Activated CD8-positive, alpha-beta memory T cell treated with anti-CD3 and anti-CD28 coated beads for 1 hour (primary cell): ENCODE measurements at places on chromosomes 12 and 14.

GRCh38 chr14:50668826-50669143 is 679 bp upstream of the SAV1 start:
- no peak for DNase-seq

DNA sequence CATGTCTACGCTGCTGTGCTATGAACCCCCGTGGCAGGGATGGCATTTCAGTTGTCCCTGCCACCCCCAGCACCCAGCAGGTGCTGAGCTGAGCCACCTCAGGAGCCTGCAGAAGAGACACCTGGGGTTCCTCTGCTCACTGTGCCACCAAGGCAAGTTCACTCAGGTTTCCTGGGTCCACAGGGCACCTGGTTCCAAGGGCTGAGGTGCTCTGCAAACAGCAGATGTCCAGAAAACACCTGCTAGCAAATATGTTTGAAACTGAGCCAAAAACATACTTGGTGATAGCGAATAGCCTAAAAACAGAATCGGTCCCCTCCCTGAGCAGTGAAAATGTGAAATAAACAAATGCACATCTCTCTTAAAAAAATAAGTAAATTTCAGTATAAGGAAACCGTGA is 35.6 kb upstream of the GPR68 start:
- no peak for DNase-seq

GRCh38 chr14:23883684-23884540 is 69.7 kb upstream of the DHRS4 start:
- DNase-seq = no peak

- DNase-seq = no peak
Measured at GRCh38 chr12:101946233-101946611, 68.8 kb downstream of the DRAM1 start.

DNA sequence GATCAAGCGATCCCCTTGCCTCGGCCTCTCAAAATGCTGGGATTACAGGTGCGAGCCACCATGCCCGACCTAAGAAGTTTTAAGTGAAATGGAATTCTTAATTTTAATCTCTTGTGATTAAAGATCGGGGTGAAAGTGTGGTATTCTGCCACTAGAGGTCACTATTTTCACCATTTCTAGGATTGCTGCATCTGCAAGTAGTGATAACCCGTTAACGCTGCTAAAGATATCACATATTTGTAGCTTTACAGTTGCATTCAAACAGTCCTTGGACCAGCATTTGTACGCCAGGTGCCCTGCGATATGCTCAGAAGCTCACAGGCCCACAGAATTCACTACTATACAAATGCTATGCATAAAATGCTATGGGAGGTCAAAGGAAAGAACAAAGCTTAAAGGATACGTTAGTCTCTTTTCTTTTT is 19.3 kb downstream of the CCDC62 start:
- DNase-seq = no peak

DNA sequence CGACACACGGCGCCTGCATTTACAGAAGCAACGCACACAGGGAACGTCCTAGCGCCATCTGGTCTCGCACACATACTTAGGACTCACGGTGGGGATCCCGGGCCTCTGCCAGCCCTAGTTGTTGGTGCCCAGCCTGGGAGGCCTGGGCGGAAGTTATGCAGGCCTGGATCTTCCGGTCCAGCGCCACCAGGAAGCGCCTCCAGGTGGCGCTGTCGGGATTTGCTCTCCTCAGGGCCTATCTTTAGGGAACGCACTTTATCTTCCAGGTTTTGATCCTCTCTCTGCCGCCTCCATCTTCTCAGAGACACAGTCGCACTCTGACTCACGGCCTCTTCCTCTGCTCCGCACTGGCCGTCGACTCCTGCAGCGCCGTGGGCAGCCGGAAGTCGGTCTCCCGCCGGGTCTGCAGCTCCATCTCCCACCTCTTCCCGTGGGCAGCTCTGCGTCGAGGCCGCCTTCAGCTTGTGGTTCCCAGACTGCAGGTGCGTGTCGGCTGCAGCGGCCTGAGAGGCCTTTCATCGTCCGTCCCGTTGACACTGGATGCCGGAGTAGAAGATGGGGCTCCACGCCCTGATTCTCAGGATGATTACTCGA is 760.4 kb downstream of the TMEM121 start:
- no peak for DNase-seq

GRCh38 chr14:22794551-22794951 is 20.7 kb downstream of the SLC7A7 start:
- DNase-seq = no peak

GRCh38 chr14:74612350-74613021 is 449 bp upstream of the LTBP2 start:
- DNase-seq = peak; percentile 76

DNA sequence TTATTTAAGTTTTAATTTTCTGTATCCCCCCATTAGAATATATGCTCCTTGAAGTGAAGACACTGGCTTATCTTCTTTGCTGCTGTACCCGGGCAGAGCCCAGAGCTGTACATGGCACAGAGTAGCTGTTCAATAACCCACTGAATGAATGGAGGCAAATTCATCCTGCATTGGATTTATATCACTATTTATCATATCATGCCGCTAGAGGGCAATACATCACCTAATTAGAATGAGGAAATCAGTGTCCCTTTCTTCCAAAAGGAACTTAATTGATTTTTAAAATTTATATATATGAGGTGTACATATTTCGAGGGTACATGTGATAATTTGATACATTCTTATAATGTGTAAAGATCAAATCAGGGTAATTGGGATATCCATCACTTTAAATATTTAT is 89.2 kb upstream of the TMEM260 start:
- DNase-seq = no peak

- DNase-seq = no peak
Measured at GRCh38 chr12:92619730-92620684, 82.8 kb upstream of the PLEKHG7 start.

DNA sequence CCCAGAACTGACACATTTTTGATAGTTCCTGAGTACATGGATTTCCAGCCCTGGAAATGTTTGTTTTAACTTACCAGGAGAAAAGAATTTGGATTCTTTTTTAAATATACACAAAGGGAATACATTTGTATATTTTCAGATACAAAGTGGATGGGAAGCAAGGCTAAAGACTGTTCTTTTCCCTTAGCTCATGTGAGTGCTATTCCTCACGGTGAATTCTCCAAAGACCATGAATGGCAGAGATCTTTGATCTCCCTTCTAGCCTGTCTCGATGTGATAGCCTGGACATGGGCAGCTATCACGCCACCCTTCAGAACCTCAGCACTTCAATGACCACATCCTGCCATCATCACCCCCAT is 91.3 kb downstream of the DPF3 start:
- DNase-seq = no peak

- DNase-seq = no peak
Measured at GRCh38 chr12:23813206-23813605, 136.3 kb downstream of the SOX5 start.

DNA sequence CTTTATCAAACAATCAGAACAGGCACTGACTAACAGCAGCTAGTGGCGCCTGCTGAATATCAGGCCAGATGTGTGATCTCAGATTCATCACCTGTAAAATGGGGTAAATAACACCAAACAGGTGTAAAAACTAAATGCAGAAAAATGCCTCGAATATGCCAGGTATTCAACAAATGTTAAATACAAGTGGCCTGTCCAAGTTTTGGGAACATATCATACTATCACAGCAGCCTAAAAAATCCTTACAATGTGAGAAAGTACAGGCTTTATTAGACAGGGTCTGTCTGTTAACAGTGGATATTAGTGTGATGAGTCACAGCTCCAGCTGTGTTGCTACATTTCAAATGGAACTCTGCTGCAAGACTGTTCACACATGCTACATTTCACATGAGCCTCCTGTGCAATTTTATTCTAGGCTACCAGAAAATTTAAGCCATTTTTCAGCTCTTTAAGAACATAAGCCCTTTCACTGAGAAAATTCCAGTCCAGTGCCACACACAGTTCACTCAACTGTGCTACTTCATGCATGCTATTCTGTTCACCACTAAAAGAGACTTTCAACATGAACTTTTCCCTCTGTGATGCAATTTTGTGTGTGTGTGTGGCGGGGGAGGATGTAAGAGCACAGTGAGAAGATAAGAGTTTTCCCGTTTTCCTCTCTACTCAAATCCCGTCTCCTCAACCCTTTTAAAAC is 56.7 kb downstream of the MSRB3 start:
- no peak for DNase-seq

DNA sequence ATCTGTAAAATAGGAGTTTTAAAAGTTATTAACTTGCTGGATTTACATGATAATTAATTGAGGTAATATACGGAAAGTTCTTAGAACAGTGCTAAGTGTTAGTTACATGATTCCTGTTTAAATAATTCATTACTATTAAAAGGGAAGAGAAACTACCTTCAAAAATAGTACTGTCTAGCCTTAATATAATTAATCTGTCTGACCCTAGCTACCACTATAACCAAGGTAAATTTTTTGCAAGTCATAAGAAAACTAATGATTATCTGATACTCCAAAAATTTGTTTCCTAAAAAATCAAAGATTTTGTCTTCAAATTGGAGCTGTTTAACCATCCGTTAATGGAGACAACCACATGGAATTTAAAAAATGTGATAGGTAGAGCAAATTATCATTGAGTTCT is 294.3 kb upstream of the FBXO33 start:
- no peak for DNase-seq

DNA sequence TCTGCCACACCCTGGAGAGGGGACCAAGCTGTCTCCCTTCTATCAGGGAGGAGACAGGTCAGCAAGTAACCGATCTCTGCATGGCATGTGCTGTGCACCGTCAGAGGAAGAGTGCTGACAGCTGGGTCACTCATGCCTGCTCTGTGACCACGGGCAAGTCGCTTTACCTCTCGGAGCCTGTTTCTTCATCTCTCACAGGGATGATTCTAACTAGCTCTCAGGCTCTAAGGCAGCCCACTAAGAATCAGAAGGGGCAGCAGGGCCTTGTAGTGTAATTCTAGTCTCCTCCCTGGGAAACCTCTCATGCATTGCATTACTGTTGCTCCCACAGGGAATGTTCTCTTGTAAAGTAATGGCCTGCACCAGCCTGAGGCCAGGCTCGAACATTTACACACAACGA is 11.9 kb downstream of the CD9 start:
- no peak for DNase-seq

- no peak for DNase-seq
Measured at GRCh38 chr14:104283197-104284106, 145.1 kb downstream of the KIF26A start.

GRCh38 chr12:585062-586061 is 77.9 kb downstream of the NINJ2 start:
- no peak for DNase-seq

GRCh38 chr12:109586385-109587296 is 13.0 kb downstream of the MVK start:
- no peak for DNase-seq

- DNase-seq = no peak
Measured at GRCh38 chr12:63826006-63826585, 18.4 kb upstream of the SRGAP1 start.

DNA sequence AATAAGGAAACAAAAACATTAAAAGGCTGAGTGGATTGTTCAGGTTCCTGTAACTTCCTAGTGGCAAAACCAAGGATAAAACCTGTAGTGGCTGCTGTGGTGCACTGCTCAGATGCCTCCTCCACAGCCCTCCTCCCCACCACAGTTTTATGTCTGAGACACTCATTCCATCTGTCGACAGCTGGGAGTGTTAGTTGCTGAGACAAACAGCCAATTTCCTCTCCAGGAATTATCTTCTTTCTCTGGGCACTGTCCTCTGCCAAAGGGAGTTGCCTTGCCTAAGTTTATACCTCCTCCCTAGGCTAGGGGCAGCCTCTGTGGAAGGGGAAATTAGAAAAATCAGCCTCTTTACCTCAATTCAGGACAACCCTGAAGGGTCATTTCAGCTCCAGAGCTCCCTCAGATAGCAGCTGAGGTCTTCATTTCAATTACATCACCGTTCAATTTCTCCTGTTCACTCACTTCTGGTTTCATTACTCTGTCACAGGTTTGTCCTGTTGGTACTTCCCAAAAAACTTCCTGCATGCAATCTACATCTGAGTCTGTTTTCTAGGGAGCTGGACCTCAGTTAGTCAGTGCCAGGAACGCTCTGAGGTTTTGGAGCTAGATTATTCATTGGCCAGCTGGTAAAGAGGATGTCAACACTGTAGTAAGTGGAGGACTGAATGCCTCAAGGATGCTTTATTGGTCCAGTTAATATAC is 74.9 kb upstream of the ATP2B1 start:
- DNase-seq = no peak

- no peak for DNase-seq
Measured at GRCh38 chr12:6959058-6959804, 8.1 kb downstream of the PTPN6 start.

- peak; percentile 0 for DNase-seq
Measured at GRCh38 chr14:39469094-39469710, 37.0 kb upstream of the FBXO33 start.

DNA sequence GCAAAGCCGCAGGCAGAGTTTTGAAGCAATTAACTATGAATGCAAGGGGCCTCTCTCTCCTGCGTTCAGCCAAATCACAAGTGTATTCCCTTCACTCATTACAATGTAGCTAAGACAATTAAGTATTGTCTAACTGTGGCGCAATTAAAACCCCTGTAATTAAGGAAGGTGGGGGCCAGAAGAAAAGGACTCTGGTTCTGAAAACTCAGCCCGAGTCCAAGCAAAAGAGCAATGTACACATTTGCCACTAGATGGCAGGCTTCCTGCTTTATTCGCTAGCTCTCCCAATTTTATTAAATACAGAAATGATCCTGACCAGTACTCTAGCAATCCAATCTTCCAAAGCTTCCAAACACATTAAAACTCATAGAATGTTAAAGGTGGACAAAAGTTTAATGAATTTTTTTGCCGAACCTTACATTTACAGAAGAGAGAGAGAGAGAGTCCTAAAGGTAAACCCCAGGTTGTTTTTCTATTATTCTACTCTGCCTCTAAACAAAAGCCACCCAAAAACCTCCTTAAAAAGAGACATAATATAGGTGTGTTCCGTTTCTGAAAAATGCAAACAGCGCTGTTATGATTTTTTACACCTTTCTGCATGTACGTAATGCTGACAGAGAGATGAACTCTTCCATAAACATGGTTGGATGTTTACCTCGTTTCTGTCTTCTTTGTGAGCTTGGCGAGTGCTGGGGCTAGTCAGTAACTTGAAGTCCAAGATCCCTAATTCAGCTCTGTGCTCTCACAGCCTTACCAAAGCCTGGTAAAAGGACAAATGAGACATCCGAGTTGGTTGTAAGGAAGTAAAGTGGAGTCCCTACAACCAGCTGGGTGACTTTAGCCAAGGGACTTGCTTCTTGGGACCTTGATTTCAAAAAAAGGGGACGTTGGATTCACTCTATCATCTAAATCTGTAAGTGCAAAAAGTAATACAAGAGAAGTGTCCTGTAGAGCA is 50.9 kb upstream of the VASH1 start:
- no peak for DNase-seq

- DNase-seq = no peak
Measured at GRCh38 chr12:50302686-50303085, 19.4 kb upstream of the LIMA1 start.
